ENCODE measurements at places on chromosomes 12 and 14.

DNA sequence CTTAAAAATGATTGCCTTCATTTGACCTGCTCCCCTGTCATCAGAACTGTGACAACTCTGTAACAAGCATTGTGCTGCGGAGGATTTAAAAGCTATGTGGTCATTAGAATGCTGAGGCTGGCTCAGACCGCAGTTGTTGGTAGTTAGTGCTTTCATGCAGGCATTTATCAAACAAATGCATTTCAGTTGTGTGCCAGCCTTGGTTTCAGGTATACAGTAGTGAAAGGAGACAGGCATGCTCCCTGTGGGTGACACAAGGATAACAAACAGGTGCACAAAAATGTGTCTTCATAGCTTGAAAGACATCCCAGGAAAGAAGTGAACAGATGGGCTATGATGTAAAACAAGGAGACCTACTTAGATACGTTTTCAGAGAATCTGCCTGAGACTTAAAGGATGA, 60.6 kb downstream of the MARK3 start:
- no peak for DNase-seq

DNA sequence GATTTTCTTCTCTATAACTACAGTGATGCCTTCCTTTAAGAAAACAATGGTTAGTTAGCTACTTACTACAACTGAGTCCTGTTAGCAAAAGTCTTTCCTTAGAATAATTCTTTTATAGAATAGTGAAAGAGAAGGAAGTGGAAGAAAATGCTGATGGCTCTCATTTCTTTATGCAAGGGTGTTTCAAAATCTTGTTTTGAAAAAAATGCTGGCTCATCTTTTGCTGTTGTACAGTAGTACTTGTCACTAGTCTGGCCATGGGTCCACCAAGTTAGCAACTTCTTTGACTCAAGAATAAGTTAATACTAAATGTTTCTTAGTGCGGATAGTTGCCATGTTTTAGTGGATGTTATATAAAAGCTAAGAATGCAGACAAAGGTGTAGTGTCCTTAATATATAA, 225.4 kb downstream of the PTPRO start:
- DNase-seq = no peak

DNA sequence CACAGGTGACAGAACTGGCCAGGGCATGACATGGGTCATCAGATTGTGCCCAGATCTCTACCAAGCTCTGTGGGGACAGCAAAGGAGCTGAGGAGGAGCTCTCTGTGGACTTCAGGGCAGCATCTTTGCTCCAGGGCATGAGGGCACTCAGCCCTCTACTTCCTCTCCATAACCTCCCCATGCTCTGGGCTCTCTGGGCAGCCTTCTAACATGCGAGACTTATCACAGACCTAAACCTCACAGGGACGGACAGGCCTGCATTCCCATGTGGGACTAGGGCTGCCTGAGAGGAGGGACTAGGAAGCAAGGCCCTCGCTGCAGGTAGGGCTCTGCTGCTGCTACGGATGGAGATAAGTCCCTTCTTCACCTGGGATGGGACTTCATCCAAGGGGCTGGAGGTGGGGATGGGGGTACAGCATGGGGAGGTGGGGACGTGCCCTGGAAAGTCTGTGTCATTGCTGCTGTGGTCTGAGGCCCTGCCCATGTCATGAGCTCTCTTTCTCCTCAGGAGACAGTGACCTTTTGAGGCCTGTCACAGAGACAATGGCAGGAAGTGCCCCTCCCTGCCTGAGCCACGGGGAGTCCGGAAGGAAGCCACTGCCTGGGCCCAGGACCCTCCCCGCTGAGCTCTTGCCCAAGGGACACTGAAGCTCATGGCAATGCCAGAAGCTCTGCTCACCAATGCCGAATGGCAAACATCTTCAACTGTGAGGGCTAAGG, 44.1 kb downstream of the PITPNM2 start:
- no peak for DNase-seq

GRCh38 chr14:98599082-98599481, 672.9 kb downstream of the BCL11B start:
- no peak for DNase-seq

DNA sequence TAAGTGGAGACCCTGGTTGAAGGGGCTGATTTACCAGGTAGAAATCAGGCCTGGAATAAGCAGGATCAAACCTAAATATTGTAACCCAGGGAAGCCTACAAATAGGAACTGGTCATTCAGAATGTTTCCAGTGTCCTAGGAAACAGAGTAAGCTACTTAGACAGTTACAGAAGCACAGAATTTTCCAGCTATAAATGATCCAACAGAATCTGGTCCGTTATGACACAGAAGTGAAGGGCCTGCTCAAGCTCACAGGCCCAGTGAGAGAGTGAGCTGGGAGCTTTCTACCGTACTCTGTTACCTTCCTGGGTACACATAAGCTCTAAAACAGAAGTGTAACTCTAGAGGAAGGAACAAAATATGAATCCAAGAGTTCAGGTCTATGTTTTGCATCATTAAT, 119.1 kb downstream of the TTC7B start:
- DNase-seq = no peak

GRCh38 chr14:61889914-61890351, 127.7 kb downstream of the SNAPC1 start:
- no peak for DNase-seq

DNA sequence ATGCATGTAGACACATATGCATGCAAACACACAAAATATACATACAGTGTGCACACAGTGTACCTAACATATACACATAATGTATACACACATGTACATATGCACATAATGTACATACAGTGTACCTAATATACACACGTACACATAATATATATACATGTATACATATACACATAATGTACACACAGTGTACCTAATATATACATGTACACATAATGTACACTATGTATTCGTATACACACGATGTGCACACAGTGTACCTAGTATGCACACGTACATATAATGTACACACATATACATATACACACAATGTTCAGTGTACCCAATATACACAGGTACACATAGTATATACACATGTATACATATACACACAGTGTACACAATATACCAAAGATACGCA, 70.0 kb downstream of the DNAH10 start:
- DNase-seq = no peak

DNA sequence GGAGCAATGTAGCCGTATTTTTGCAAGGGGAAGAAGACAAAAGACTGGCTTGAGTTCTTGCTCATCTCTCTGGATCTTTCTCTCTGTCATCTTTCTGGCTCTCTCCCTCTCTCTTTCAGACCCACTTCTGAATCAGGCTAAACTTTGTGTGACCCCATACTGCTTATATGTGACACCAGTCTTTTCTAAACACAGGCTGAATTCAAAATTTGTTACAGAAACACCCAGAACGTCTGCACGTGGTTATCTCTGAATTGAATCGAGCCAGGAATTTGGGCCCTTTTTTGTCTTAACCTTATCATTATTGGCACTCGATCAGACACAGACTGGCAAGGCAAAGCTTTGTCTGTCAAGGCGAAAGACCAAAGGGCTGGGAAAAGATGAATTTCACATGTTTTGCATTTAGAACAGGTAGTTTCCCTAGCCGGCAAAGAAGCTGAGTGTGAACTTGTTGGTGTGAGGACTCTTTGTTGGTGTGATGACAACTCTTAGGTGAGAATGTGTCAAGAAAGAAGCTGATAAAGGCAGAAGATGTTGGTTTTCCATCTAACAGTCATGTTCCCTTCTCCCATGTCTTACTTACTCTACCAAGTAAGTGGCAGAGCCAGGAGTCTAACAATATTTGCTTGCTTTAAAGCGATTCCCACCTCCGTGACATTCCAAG, 150.2 kb upstream of the RFLNA start:
- DNase-seq = no peak

- no peak for DNase-seq
Measured at GRCh38 chr12:24285448-24285847, 336.0 kb upstream of the SOX5 start.

- DNase-seq = no peak
Measured at GRCh38 chr12:50326590-50327284, 43.4 kb upstream of the LIMA1 start.

GRCh38 chr12:40733871-40734270, 41.6 kb downstream of the CNTN1 start:
- DNase-seq = no peak
